Vagina (tissue), 2 donors: ENCODE measurements at places on chromosomes 5 and 9. TPM values are rescaled to one million over a fixed set of nuclear protein-coding genes. Genes with fewer than 3 reads are reported as not detected.
A peak's percentile ranks its signal among the peaks of the same experiment; 100 is the strongest.

- peak; percentile 44 for DNase-seq
Observed at GRCh38 chr9:108073823-108074222, 584.3 kb upstream of the KLF4 start.

GRCh38 chr9:93818827-93819472, 136.2 kb downstream of the BARX1 start:
- DNase-seq: no peak

- DNase-seq: no peak
Observed at GRCh38 chr5:43635374-43635773, 32.4 kb downstream of the NNT start.

DNA sequence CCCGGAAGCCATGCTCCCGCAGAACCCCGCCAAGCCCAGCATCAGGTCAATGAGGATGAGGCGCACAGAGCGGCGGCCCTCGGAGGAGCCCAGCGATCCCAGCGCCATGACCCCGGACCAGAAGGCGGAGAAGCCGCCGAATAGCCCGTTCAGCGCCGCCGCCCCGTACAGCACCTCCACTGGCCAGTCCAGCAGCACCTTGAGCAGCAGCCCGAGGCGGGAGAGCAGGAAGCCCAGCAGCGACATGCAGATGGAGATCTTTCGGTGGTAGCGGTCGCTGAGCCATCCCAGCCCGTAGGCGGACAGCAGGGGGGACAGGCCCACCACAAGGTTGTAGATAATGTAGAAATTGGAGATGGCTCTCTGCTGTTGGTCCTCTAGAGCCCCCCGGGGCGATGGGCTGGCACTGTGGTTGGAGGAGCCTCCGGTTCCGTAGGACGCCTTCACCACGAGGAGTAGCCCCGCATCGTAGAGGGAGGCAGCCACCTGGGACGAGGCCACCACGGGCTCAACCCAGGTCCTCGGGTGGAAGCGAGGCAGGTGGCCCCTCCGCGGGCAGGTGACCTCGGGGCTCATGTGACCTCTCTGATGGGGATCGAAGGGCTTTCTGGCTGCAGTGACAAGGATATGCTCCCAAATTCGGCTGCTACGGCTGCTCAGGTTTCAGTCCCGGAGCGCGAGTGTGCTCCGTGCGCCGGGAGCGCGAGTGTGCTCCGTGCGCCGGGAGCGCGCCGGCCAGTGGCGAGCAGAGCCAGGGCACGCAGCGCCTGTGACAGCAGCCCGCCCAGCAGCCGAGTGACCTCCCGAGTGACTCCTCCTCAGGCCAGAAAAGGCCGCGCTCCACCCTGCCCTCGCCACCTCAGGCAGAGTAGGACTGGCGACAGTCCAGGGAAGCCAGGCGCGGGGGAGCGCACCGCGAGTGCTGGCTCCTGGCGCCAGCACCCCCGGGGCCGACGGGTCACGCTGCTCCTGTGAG, at the start of gene SLC46A2:
TSS of gene SLC46A2 (minus strand) at position 771 of the 976 bp plus-strand sequence. CDS start at position 576, 195 bp downstream.
- no peak for DNase-seq

DNA sequence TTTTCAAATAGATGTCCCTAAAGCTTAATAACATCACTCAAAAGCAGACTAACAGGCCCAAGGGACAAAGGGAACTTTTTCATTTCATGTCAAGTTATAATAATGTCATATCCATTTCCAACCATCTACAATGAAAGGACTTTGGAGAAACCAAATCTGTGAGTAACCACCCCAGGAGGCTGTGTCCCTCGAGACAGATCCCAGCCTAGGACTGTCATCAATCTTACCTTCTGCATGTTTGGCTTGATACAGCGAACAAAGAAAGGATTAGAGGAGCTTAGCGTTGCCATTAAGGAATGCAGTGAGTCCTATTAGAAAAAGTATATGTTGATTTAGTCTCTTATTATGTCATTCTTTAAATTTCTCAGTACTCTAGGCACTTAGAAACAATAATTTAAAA, 137.8 kb upstream of the RETREG1 start:
- DNase-seq: no peak

GRCh38 chr5:155343468-155343867, 329.9 kb downstream of the KIF4B start:
- no peak for DNase-seq

GRCh38 chr5:95871146-95871806, 48.8 kb upstream of the GLRX start:
- no peak for DNase-seq

DNA sequence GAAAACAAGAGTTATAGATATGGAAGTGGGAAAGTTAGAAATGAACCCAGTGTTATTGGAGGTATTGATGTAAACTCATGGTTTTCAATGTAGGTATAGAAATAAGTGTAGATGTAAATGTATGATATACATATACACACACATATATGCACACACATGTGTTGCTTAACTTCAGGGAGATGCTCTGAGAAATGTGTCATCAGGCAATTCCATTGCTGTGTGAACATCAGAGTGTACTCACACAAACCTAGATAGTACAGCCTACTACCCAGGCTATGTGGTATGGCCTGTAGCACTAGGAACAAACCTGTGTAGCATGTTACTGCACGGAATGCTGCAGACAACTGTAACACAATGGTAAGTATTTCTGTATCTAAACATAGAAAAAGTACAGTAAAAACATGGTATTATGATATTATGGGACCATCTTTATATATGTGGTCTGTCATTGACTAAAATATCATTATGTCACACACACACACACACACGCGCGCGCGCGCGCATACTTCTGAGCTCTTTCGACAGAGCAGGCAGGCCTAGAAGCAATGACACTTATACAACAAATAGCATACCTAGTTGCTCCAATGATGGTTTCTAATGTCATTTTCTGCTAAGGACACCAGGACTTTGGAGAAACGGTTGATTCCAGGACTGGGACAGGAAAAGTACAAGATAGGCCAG, 86.6 kb downstream of the MACROH2A1 start:
- DNase-seq: no peak

DNA sequence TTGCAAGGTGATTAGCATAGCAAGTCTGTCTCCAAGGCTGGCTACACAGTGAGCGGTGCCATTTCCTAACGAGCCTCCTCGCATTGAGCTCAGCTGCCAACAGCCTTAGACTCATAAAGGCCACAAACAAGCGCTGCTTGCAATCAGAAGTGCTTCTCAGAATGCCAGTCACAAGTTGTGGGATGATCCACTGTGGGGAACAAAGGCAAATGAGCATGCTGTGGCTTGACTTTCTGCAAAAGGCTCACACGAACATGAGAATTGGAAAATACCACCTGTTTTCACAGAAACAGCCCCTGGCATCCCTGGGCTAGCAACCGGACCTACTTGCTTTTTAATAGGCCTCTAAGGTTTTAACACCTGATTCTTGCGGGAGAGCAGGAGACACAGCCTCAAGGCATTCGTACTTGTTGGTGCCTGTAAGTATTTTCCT, 215.5 kb downstream of the FANCC start:
- DNase-seq: no peak

GRCh38 chr5:54728588-54728915, 211.0 kb downstream of the SNX18 start:
- DNase-seq: no peak

GRCh38 chr5:35899800-35900199, 38.6 kb downstream of the CAPSL start:
- DNase-seq: no peak

DNA sequence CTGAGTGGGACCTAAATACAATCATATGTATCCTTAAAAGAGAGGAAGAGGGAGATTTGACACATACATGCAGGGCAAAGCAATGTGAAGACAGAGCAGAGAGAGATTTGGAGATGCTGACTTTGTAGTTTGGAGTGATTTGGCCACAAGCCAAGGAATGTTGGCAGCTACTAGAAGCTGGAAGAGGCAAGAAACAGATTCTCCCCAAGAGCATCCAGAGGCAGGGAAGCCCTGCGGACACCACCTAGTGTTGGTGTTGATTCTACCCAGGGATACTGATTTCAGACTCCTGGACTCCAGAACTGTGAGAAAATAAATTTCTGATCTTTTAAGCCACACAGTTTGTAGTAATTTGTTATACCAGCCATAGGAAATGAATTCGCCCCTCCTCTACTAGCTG, 64.9 kb upstream of the OSMR start:
- DNase-seq: no peak

DNA sequence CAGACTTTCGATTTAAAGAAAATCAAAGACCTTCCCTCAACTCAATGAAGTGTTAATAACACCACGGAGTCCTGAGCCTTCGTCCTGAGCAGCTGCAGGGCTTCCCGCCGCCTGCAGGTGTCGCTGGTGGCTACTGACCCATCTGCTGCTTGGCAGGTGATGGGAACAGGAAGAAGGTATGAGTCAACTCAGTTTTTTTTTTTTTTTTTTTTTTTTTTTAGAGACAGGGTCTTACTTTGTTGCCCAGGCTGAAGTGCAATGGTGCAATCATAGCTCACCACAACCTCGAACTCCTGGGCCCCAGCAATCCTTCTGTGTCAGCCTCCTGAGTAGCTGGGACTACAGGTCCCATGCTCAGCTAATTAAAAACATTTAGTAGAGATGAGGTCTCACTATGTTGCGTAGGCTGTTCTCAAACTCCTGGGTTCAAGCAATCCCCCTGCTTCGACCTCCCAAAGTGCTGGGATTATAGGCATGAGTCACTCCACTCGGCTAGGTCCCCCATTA, 185.7 kb upstream of the IL12B start:
- no peak for DNase-seq

DNA sequence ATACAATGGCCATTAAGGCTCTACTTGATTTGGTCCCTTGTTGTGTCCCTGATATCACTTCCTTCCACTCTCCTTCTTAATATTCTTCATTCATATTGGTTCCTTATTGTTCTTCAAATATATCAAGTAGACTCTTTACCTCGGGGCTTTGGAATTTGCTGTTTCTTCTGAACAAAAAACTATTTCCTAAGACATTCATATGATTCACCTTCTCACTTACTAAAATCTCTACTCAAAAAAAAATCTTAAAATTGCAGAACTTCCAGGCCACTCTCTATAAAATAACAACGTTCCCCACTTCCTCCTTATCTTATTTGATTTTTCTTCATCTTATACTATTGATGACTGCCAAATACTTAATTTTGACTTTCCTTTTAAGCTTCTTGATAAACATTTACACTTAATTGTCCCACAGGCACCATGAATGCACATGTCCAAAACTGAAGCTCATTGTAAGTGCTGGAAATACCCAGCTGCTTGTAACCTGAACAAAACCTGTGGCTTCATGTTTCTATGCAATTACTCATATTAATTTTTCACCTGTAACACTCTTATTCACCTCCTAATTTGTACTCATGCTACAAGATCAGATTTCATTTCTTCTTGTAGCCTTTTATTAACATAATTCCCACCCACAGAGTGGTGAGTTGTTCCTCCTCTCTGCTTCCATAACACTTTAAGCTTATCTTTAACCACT, 58.4 kb upstream of the NUDT12 start:
- DNase-seq: no peak

GRCh38 chr5:110088676-110089436, 399.1 kb downstream of the MAN2A1 start:
- DNase-seq: no peak

- no peak for DNase-seq
Observed at GRCh38 chr9:137299938-137300337, 2.1 kb downstream of the NRARP start.

GRCh38 chr5:18098691-18099090, 464.4 kb downstream of the TAF11L14 start:
- DNase-seq: no peak

- DNase-seq: no peak
Observed at GRCh38 chr5:87503004-87503403, 90.3 kb upstream of the CCNH start.

DNA sequence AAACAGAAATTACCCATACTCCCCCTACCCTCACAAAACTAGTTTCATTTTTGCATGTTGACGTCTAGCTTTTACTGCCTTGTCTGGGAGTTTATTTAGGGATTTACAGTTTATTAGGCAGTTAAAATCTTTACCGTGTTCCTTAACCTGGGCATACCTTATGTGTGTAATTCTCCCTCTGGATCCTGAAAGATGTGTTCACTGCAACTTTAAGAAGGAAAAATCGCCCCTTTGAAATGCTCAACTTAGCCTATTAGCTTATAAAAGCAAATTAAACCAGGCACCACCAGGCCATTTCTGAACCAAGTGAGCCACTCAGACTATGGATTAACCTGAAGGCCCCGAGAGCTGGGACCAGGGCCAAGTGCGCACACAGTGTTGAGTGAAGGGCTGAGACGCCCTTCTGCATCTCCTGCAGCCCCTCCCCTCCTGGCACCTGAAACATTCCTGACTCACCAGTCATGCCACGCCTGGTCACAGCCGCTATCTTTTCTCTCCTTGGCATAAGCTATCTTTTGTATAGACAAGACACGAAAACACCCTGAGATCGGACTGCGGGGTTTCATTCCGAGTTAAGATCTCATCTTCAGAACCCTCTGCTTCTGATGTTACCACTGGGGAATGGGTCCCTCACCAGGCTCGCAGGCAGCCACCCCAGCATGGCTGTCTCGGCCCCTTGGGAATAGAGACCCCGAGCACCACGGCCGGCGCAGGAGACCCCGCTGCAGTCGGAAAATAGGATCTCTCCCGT, 111.9 kb downstream of the ROR2 start:
- no peak for DNase-seq

GRCh38 chr5:34486160-34486848, 169.8 kb upstream of the RAI14 start:
- DNase-seq: no peak

DNA sequence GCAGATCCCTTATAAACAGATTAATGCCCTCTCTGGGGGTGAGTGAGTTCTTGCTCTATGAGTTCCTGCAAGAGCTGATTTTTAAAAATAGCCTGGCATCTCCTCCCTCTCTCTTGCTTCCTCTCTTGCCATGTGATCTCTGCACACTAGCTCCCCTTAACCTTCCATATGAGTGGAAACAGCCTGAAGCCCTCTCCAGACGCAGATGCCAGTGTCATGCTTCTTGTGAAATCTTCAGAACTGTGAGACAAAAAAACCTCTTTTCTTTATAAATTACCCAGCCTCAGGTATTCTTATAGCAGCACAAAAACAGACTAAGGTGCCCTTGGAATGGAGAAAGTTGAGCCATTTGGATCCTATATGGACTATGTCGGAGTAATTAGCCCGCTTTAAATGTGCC, 559.7 kb upstream of the CYLC2 start:
- DNase-seq: no peak

- no peak for DNase-seq
Observed at GRCh38 chr5:112396430-112396829, 22.6 kb downstream of the EPB41L4A start.

Gene AJM1
- 1.2 TPM for total RNA-seq

Gene CTXN3
- not detected for total RNA-seq

Gene PRUNE2
- 75.6 TPM for total RNA-seq

Gene CDC25C
- 2.0 TPM for total RNA-seq

Gene HACD4
- total RNA-seq: 3.2 TPM

Gene GFM2
- 29.5 TPM for total RNA-seq

Gene TRIM7
- total RNA-seq: 21.6 TPM

Gene C7
- total RNA-seq: 385 TPM

Gene CKMT2
- total RNA-seq: 3.4 TPM

Gene RAI14
- total RNA-seq: 30.7 TPM

Gene PDGFRB
- total RNA-seq: 173 TPM

Gene SYNPO
- 16.7 TPM for total RNA-seq

Gene PPP2R2B
- 6.6 TPM for total RNA-seq

Gene TRIM36
- total RNA-seq: 2.2 TPM

Gene FAXDC2
- total RNA-seq: 35.4 TPM
